ENCODE measurements at places on chromosomes 3 and 15.
A peak's percentile ranks its signal among the peaks of the same experiment; 100 is the strongest.

- DNase-seq = no peak
Observed at GRCh38 chr3:42497009-42497731, 5.3 kb upstream of the VIPR1 start.

DNA sequence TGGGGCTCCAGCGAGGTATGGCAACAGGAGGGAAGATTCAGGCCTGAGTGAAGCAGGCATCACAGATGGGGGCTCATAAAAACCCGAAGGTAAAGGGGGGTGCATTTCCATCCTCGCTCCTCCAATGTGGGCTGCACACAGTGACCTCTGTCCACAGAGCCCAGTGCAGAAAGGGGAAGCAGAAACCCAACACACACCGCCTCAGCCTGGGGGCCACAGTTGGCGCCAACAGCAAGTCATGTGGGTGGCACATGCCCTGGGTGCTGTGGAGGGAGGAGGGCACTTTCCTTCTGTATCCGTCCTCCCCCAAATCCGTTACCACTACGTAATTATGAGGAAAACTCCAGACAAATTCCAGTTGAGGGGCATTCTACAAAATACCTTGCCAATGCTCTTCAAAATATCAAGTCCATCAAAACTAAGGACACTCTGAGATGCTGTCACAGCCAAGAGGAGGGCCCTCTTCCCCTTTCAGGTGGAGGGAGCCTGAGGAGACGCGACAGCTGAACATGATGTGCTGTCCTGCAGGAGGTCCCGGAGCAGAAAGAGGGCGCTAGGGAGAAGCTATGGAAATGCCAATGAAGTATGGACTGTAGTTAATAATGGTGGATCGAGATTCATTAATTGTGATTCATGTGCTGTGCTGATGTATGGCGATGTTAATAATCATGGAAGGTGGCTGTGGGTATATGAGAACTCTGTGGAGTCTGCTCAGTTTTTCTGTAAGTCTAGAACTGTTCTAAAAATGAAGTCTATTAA, 16.4 kb downstream of the APBA2 start:
- no peak for DNase-seq

DNA sequence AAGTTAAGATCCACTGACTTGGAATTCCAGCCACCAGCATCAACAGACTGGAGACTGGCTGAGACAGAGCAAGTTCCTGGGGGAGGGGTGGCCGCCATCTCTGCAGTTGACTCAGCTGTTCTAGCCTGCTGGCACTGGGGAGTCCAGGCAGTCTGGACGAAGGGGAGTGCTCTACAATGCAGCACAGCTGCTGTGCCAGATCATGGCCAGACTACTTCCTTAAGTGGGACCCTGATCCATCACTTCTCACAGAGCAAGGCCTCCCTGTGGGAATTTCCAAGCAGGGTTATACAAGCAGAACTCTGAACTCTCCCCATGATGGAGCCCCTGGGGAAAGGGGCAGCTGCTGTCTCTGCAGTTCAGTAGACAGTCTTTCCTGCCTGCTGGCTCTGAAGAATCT, 35.2 kb downstream of the PYGO1 start:
- no peak for DNase-seq

GRCh38 chr15:93001881-93002280, 87.1 kb downstream of the RGMA start:
- DNase-seq = no peak

GRCh38 chr15:83926116-83926515, 272.2 kb downstream of the ADAMTSL3 start:
- no peak for DNase-seq

DNA sequence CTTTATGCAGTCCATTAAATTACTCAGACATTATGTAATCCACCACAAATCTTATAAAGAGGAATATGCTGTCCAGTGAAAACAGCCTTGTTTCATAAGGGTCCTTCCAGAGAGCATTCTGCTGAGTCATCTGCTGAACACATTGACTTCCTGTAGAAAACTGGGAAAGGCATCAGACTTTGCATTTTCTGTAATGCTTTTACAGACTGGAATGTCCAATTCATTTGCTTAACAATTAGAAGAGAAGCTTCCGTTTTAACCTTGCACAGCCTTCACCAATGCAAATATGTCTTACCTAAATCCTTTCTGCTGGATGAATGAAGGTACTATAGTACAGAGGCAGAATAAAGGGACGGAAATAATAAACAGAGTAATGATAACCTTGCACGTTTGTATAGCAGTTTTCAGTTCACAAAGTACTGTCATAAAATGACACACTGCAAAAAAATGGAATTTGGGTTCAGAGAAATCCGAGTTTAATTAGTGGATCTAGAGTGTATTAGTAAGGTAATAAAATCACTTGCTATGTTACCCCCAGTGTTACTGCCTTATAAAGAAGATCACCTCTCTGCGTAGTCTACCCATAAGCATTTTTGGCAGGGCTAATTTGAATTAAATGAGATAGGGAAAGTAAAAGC, 301.5 kb downstream of the PYDC2 start:
- DNase-seq = peak; percentile 82

DNA sequence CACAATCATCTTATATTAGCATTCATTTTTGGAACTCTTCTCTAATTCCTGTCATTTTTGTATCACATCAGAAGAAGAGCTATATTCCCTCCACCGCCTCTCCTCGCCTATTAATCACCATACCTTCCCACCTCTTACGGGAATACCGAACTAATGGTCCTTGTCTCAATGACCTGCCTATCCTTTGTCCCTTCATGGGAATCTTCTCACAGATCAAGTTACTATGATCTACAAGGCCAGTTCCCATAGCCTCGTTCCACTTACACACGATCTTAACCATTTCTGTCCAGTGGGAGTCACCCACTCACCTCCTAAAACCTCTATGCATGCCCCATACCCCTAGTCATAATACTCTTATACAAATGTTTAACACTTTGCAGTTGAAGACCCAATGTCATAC, 342.6 kb upstream of the TPRG1 start:
- no peak for DNase-seq

- DNase-seq = no peak
Observed at GRCh38 chr3:135853981-135854380, 111.5 kb upstream of the PPP2R3A start.

GRCh38 chr3:137103739-137104138, 146.0 kb downstream of the IL20RB start:
- no peak for DNase-seq

DNA sequence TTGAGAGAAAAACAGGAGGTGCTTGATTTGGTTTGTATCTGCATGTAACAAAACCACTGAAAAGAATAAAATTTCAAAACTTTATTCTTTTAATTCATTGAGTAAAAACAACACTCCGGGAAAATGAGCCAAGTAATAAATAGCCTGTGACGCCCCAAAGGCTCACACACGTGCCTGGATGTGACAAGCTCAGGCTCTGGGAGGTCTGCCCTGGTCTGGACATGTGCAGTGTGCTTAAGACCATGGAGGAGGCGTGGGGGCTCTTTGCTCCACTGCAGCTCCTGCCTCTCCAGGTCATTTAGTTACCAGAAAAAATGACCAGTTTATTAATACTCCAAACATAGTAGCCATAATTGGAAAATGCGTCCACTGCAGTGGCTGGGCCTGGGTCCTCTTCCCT, 8.6 kb upstream of the NME9 start:
- DNase-seq = no peak

DNA sequence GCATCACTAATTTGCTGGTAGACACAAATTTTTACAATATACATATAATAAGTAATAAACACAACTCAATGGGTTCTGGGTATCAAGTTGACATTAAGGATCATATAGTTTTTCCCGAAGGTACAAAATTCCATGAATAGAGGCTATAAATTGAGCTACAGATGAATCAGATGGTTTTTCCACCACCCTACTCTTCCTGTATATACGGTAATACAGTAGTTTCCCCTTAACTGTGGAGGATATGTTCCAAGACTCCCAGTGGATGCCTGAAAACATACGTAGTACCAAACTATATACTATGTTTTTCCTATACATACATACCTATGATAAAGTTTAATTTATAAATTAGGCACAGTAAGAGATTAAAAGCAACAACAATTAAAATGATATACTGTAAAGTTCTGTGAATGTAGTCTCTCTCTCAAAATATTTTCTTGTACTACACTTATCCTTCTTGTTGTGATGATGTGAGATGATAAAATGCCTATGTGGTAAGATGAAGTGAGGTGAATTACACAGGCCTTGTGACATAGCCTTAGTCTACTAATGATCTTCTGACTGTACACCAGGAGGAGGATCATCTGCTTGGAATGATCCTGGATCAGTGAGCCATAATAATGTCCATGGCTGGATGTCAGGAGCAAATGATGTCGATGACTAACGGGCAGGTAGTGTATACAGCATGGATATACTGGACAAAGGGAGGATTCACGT, 116.7 kb downstream of the NR1I2 start:
- DNase-seq = peak; percentile 33

DNA sequence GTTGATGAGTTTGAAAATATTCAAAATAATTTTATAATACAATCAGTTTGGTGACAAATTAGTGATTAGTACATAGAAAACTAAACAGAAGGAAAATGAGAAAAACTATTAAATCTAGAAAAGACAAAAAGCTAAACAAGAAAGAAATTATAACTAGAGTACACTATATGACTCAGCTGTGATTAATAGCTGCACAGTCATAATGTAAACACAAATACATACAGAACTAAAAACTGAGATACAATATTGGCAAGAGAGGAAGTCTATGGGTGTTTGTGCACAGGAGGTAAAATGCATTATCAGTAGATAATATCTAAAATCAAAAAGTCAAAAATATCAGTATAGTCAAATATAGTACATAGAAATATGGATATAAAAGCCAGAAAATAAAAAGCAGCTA, 80.7 kb upstream of the PCSK6 start:
- DNase-seq = no peak

GRCh38 chr15:92904722-92905571, 4.8 kb downstream of the CHD2 start:
- no peak for DNase-seq

DNA sequence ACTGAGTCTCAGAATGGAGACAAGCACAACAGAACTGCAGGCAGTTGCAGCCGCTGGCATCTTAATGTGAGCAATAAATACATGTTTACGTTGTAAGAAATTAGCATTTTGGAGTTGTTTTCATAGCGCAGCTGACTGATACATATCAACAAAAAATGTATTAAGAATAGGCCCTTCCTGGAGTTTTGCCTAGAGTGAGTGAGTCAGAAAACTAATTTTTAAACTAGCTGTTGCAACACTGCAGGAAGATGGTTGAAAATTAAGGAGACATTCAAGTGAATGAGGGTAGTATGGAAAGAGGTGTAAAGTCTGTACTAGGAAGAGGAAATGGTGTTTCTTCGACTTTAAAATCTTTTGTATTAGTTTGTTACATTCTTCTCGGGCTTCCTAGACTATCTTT, 39.6 kb upstream of the TIMP4 start:
- DNase-seq = no peak

- peak; percentile 47 for DNase-seq
Observed at GRCh38 chr15:63896336-63897115, 62.8 kb upstream of the HERC1 start.

DNA sequence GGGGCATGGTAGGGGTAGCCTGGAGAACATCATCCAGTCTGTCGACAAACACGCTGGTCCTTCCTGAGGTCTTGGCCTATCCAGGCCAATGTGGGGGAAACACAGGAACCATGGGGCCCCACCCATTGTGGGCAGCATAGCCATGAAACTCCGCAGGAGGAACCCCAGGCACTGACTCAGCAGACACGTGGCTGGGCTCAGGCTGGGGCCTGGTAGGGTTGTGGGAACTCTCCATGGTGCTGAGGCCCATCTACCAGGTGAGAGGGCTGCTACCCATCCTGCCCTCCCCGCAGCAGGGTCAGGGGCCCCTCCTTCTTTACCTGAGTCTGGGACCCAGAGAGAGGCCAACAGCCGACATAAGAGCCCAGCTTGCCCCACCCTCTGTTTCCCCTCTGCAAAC, 22.6 kb upstream of the CACNA2D2 start:
- no peak for DNase-seq

GRCh38 chr3:125160606-125161371, 51.8 kb downstream of the SLC12A8 start:
- no peak for DNase-seq

DNA sequence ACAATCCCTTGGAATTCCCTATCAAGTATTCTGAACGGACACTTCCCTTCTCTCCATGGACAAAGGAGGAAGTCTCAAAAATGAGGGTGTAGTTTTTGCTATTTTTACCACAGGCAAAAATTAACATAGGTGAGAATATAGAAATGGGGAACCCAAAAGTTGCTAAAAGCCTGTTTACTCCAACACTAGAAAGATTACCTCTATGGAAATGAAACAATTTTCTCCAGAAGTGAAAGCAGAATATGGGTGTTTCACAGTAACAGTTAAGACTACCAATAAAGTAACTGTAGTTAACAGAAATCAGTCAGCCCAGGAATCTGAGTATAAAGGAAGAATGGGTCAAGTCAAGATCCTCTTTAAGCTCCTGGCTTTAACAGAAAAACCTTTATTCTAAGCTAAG, 9.3 kb downstream of the TRA2B start:
- DNase-seq = no peak

DNA sequence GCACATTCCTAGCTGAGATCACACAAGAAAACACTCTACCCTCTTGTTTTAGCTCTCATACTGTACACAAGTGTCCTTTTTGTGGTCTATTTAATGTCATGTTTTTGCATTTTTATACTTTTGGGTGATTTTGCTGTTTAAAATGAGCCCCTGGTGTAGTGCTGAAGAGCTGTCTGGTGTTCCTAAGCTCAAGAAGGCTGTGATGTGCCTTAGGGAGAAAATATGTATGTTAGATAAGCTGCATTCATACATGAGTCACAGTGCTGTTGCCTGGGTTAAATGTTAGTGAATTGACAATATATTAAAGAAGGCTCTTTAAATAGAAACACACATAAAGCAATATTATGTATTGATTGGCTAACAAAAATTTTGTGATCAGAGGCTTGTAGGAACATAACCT, 387.4 kb upstream of the C2CD4B start:
- no peak for DNase-seq

- DNase-seq = no peak
Observed at GRCh38 chr3:161212171-161212771, 8.8 kb upstream of the NMD3 start.

DNA sequence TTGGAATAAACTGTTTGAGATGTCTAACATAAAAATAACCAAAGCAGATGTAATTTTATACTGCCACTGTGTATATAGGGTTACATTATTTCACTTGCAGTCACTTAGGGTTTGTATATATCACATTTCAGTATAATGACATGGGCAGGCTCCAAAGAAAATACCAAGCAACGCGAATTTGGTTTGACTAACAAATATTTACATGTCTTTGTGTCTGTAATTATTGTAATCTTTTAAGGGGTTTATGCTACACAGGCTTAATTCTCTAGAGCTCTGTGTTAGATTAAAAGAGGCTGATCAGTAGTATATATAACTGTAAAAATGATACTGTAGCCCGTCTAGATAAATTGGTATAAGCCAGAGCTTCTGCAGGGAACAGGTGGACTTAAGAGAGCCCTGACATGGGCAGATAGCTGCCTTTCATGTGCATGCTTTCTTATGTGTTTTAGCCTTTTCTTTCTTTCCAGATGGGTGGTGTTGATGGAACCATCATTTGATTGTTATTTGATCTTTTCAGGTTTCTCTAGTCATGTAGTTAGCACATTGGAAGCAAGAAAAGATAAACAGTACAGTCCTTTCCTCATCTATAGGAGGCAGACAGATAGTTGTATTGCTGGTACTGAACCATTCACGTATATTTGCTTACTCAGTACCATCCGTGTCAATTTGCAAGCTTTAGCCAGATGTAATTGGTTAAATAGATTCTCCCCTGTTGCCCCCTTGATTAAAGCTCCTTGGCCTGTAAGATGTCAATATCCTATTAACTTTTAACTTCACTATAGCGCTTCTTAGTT, 86.1 kb downstream of the GALK2 start:
- DNase-seq = no peak
